ENCODE measurements at places on chromosomes 3 and 15.

DNA sequence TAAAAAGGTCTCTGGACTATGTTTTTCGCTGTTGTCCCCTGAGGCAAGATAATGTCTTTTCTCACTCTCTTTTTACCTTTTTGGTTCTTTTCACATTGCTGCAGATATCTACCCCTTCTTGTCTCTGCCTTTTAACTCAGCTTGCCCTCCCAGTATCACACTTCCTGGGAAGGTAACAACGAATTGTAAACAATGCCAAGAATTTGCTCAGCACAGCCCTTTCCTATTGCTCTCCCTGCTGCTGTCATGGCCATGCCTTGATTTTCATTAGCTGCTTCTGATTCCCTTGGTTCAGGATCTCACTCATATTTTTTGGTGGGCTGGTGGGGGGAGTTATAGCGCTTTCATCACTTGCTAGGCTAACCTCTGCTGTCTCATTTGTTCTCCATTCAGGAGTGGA is 123.1 kb upstream of the DPH6 start:
- DNase-seq = no peak

GRCh38 chr3:46143951-46144473 is 64.1 kb downstream of the CCR1 start:
- DNase-seq = no peak

- DNase-seq = peak; percentile 94
These were observed 20.6 kb upstream of the EPHB3 start for GRCh38 chr3:184540777-184541681.

DNA sequence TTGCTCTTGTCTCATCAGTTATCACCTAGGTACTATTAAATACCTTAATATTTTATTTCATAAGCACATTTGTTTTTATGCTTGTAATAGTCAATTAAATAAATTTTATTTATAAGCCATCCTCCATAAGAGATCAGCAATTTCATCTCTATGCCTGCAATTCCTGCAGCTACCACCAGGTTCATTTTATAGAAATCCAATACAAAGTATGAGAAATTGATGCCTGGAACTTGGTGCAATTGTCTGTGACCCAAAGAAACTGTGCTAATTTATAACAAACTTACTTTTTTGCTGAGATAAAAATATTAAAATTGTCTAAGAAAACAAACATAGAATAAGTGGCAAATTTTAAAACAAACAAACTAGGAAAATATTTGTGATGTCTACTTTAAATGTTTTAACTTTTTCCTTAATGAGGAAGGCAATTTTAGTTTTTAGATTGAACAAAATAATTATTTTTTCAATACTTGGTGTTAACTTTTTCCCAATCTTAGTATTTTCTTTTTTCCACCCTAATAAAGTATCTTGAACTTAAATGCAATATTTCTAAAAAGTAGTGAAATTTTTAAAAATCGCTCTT is 1026.6 kb downstream of the ROBO1 start:
- no peak for DNase-seq

- DNase-seq = no peak
These were observed 790 bp downstream of the SKOR1 start for GRCh38 chr15:67825881-67826716.

DNA sequence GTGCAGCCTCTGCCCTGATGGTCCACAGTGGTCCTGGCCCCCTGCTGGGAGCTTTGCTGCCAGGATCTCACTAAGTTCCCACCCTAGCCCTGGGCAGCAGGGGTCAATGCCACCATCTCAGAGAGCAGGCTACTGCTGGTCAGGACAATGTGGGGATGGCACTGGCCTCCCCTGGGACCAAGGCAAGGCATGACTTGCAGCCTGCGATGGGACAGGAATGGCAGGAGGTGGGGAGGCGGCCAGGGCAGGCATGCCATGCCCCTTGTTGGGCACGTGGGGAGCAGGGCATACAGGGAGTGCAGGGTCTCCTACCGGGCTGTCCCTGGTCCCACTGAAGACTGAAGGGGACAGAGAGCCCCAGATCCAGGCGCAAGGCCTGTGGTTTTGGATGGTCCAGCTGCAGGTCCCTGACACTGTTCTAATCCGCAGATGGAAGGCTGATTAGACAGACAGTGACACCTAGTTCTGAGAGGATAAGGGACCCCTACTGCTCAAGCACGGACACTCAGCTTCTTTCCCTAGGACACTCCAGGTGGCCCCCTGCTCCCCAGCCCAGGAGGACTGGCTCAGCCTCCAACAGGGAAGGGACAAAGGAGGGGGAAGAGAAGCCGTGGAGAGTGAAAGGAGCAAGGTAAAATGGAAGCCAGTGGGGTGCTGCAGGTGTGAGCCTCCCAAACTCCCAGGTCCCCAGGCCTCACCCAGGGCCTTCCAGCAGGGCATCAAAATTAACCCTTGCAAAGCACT is 69.2 kb upstream of the RPL32 start:
- DNase-seq = no peak

DNA sequence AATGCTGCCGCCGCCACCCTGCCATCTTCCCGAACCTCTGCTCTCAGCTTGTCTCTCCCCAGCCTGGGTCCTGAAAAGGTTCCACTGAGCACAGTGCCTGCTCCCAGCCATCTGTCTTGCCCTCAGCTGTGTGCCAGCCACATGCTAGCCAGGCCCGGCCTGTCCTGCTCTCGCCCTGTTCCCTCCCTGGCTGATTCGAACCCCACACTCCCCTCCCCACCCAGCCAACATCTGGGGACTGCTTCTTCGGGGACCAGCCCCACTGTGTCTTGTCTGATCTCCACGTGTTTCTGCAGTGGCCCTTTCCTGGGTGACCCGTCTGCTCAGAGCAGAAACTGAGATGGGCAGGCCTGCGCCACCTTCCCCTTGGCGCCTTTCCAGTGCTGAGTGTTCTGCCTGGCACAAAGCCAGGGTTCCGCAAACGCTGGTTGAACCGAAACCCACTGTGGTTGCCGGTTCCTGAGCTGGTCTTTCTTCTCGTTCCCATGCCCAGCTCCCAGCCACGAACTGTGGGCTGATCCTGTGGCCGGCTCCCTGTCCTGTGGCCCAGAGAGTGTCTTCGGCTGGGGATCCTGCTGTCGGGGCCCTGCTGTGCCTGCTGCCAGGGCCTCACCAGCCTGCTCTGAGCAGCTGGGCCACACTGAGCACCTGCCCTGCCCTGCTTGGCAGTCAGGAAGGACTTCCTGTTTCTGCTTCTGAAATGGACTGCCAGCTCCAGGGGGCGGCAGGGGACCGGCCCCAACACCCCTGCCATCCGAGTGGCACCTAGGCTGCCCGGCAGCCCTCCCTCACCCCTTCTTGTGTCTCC is 62.7 kb upstream of the KLF13 start:
- DNase-seq = peak; percentile 65

DNA sequence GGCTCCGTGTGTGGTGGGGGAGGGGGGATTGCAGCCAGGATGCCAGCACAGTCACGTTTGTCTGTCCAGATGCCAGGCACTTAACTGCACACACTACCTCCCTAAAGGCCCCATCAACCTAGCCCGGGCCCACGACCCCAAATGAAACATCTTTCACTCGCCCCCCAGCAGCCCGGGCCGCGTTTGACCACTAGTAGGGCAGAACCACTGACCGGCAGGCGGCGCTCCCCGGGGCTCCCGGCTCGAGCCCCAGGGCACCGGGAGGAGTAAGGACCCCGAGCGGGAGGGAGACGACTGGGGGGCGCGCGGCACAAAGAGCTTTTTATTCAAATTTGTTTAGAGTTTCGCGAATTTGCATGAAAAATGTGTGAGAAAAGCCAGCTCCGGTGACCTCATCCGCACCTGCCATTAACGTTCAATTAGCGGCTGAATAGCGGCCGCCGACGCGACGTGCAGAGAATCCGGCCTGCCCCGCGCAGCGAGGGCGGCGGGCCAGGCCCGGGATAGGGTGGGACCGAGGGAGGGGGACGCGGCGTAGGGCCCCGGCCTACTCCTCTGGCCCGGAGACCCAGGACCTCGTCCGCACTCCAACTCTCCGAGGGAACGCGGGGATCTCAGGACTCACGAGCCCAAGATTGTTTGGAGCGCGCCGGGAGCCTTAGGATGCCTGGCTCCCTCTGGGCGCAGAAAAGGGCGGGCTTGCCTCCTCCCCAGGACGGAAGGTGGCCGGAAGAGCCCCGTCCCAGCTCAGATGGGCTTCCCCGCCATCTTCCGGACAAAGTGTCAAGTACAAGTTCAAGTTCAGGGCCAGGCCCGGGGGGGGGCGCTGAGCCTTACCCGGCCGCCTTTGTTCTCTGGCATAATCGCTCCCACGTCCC is 64.9 kb upstream of the POLG start:
- DNase-seq = peak; percentile 31

GRCh38 chr3:194386648-194387047 is 12.4 kb downstream of the GP5 start:
- peak; percentile 37 for DNase-seq

DNA sequence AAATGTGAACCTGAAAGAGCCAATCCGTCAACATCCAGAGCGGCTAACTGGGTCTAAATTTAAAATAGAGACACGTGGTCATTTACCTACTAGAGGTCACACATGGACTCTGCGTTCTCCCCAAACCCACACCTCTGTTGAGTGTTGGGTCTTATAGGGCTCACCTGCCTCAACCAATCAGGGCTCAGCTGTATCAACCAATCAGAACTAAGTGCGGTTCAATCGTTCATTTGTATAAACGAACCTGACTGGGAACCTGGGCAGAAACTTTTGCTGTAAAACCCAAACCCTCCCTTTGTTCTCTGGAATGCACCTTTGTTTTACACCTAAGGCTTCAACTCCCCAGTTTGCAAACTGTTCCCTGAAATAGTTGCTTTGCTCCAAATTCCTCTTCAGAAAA is 8.9 kb downstream of the DNAAF4 start:
- no peak for DNase-seq

Data from NCI-H510A treated with DMSO at 0.1 percent for 48 hours (cell line).